ENCODE measurements at places on chromosomes 4 and X.

DNA sequence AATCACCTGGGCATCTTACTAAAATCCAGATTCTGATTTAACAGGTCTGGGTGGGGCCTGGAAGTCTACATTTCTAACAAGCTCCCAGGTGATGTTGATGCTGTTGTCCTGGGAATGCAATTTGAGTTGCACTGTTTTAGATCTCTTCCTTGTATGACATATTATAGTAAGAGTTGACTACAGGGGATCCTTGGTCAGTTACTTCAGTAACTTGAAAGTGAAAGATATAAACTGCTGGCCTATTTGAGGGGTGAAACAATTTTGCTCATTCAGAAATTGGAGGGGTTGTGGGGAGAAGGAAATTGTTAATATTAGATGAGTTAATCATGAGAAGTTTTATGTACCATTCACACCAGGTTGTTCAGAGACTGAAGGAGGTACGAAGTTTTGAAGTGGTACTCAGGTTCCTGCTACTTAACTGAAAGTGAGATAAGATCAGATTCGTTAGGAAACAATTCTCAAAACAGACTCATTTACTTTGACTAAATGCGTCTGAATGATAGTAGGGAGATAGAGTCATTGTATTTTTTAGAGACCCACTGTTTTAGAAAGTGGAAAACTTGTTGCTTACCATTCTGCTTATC lies 12.5 kb downstream of the SH2D1A start:
- DNase-seq = peak; percentile 52

GRCh38 chr4:101221294-101221693 lies 126.0 kb downstream of the PPP3CA start:
- no peak for DNase-seq

DNA sequence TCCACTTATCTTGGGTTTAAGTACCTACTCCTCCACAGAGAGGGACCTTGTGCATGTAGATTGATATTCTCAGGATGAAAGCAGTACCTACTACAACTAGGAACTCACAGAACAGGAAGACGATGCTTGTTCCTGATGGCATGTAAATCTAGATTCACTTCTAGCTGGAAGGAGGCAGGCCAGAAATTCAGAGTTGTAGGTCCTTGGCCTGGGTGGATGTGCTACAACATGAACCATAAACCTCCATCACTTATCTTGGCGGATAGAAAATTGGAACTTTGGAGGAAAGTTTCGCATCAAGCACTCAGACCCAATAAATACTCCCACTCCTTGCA lies 9.3 kb upstream of the SMIM20 start:
- DNase-seq = no peak

DNA sequence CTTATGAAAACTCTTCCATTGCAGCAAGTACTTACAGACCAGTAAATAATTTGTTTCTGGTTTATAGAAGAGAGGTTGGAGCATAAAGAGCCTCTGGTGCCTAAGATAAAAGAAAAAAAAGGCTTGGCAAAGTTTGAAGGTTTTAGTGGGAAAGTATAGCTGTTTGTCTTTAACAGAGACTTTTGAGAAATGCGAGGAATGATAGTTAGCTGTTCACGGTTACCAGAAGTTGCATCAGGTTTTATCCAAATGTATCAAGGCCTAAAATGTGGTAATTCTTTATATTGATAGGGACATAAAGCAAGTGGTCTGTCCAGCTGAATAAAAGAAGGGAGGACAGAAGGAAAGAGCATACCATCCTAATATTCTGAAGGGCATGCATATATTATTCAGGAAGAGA lies 29.3 kb downstream of the RAP1GDS1 start:
- DNase-seq = no peak

GRCh38 chr4:13522282-13523104 lies 21.8 kb downstream of the NKX3-2 start:
- DNase-seq = no peak
